ENCODE measurements at places on chromosomes 13 and 19.

DNA sequence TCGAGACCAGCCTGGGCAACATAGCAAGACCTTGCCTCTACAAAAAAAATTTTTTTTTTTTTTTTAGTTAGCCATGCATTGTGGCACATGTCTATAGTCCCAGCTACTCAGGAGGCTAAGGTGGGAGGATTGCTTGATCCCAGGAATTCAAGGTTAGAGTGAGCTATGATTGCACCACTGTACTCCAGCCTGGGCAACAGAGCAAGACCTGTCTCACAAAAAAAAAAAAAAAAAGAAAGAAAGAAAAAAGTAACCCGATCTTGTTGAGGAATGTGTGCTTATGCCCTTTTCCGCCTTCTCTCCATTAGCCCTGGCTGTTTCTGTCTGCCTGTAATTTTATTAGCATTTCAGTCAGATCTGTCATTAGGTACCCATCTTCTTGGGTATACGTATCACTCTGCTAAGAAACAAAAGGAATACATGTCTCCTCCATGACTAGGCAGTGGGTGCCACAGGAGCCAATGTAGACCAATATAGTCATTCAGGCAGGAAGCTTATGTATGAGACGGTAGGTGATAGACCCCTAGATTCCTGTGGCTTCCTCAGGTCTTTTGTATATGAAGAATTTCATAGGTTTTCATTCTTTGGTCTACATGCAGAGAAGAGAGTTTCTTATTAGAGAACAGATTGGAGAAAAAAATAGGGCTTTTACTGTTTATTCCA, 59.6 kb upstream of the NPAS1 start:
- no peak for DNase-seq

GRCh38 chr13:69389899-69390298, 717.7 kb upstream of the ATXN8OS start:
- no peak for DNase-seq

- DNase-seq: no peak
Measured at GRCh38 chr13:43529796-43530195, 257.0 kb downstream of the ENOX1 start.

DNA sequence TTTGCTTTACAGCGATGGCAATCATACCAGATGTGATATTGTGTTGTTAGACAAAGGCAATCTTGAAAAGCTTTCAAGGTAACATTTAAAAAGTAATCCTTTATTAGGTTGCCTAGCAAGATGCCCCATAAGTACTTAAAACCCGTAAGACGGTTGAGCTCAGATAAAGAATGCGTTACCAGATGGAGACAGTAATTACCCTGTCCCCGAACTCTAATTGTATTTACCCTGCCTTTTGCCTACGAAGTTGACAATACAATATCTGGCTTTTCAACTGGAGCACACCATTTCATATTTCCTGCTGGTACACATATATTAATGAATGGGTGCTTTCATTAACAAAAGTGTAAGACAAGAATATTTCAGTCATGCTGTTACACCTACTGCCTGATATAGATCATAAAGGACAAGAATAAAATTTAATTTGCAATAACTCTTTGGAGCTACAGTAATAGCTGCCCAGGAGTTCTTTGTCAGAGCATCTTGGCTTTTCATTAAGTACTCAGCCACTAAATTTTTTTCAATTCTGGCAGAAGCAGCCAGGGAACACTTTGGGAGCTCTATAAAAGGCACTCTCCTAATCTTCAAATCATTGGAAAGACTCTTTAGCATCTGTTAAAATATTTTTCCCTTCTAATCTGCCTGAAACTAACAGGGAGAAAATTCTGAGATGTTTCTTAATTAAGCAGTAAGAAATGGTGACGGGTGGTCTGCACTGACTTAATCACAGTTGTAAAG, 63.8 kb downstream of the DCT start:
- no peak for DNase-seq

GRCh38 chr13:63209330-63210017, 1793.8 kb upstream of the PCDH20 start:
- no peak for DNase-seq

DNA sequence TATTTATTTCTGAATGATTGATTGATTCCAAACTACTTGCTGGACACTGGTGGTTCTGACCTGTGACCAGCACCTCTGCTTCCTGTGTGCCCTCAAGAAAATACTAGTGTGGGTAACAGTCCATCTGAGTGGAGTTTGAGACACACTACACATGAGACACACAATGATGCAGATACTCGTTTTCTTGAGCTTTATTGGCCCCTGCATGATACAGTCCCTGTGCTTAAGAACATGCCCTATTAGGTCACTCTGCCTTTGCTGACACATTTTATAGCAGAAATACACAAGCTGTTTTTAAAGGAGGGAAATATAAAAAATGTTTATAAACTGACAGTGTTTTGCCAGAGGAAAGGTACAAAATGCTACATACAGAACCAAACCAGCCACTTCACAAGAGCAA, 126.9 kb downstream of the STK24 start:
- DNase-seq: no peak

DNA sequence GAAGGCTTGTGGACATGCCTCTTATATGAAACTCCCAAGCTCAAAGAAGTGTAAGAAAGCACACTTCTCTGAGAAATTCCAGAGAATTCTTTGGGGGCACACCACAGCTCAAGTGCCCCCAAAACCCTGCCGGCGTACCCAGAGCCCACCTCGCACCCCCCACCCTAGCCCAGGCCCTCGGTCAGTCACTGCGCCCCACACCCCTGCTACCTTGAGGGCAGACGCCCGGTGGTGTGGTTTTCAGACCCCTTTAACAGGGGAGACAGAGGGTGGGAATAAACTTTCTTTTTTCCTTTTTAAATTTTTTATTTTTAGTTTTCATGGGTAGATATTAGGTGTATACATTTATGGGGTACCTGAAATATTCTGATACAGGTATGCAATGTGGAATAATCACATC, 29.5 kb downstream of the PEPD start:
- DNase-seq: no peak

GRCh38 chr19:54517483-54517882, 14.9 kb downstream of the LAIR2 start:
- peak; percentile 54 for DNase-seq

GRCh38 chr19:2529473-2529918, 53.6 kb downstream of the GADD45B start:
- no peak for DNase-seq

- DNase-seq: no peak
Measured at GRCh38 chr19:16202320-16203255, 4.9 kb downstream of the AP1M1 start.

DNA sequence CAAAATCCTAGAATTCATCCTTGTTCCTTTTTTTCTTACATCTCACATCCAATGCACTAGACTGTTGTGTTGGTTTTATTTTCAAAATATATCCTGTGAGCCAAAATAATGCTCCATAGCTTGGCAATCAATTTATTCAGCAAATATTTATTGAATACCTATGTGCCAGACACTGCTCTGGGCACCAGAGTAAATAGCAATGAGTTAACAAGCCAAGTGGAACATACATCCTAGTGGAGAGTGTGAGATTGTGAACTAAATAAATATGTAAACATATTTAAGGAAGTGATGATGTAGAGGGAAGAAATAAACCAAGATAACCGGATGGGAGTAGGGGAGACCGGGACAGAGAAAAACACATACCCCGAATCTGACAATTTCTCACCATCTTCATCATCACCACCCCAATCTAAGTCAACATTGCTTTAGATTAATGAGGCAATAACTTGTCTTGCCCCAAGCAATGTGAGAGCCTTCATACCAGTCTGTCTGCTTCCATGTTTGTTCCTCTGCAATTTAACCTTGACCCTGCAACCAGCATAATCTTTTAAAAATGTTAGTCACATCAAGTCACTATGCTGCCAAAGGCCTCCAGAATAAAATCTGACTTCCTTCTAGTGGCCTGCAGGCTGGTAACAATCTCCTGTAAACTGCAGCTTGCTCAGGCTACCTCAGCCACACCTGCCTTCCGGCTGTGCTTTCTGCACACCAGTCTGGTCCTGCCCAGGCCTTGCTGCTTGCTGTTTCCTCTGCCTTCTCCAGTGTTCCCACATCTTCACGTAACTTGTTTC, 199.2 kb downstream of the DLEU7 start:
- DNase-seq: no peak

GRCh38 chr19:49200238-49200862, 42.8 kb downstream of the TRPM4 start:
- DNase-seq: no peak

GRCh38 chr19:51535535-51535934, 4.1 kb upstream of the SIGLEC6 start:
- no peak for DNase-seq

GRCh38 chr19:47437500-47437899, 18.2 kb upstream of the MEIS3 start:
- no peak for DNase-seq

GRCh38 chr13:45120967-45121831, 889 bp downstream of the GTF2F2 start:
- DNase-seq: no peak

DNA sequence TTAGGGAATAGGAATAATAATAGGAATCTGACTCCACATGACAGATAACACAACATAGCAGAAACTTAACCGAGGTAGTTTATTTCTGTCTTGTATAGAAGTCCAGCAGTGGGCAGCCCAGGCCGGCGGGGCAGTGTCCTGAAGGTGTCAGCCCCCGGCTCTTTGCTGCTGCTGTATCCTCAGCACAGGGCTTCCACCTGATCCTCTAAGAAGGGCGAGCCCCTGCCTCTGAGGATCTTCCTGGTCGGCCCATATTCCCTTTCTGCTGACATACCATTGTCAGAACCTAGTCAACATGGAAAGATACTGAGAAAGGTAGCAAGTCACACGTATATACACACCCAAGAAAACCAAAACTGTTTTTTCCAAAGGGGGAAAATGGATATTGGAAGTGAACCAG, 56.2 kb upstream of the GPR183 start:
- no peak for DNase-seq

GRCh38 chr13:40287428-40287827, 379.0 kb downstream of the FOXO1 start:
- DNase-seq: no peak

GRCh38 chr19:1601613-1602064, 3.6 kb downstream of the UQCR11 start:
- no peak for DNase-seq

- DNase-seq: no peak
Measured at GRCh38 chr19:55544776-55545439, 435 bp downstream of the SBK3 start.

DNA sequence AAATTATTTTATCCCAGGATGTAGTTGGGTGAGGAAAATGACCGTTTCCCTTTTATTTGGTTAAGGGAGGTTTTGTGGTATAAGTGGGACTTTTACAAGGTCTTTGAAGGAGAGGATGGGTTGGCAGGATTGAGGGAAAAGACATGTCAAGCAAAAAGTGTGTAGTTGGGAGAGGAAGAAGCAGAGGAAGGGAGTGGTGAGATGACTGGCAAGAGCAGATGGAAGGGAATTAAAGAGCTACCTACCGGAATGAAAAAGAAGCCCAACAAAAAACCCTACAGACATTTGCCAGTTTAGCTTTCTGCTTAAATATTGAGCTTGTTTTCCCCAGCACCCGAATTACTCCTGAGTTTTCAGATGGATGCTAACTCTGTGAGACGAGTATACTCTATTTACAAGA, 19.6 kb downstream of the FRY start:
- DNase-seq: no peak

DNA sequence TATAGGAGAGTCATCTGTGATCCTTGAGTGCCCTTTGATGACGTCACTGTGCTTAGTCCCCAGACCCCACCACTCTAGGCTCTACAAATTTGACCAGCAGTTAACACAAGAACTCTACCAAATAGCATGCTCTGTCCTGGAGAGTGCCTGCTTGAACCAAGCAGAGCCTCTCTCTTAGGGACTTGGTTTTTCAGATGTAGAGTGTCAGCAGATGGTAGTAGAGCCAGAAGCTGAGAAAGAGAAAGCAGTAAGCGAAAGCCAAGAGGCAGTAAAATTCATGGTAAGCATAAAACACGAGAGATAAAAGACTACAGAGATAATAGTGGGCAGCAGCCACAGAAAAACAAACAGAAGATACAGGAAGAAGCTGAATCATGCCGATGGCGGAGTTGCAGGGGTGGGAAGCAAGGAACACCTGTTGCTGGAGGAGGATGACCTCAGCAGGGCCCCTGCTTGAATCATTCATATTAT, 193.3 kb downstream of the SLC7A1 start:
- DNase-seq: no peak

- no peak for DNase-seq
Measured at GRCh38 chr13:98803111-98803561, 50.7 kb upstream of the SLC15A1 start.

DNA sequence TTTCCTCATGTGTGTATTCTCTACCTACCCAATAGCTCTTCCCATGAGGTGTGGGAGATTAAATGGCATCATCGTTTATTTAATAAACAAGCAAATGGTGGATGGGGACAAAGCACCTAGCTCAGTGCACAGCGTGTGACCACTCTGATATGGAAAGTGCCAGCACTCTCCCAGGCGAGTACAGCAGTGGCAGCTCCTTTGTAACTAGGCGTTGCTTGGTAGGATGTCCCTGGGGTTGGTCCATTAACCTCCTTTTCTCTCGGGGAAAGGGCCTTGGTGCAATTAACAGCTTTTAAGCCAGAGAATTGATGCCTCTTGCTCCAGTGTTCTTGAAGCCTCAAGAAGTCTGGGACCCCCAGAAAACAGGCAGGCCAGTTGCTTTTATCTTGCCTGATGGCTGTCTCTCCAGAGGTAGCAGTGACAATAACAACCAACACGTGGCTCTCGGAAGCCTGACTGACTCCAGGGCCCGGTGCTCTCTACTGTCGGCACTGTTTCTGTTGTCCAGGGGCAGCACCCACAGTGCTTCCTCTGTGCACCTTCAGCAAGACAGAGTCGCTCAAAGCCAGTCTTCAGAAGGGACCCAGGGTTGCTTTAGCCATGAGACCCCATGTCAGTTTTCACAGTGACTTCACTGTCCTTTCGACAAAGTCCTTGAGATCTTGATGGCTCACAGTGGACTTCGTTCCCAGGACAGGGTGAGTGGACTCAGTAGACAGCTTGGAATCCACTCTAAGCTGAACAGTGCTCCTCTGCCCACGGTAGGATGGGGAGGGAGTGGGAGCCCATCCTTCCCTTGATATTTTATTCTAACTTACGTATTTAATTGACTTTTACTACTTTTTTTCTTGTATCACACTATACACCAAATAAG, 33.9 kb upstream of the NPAS1 start:
- DNase-seq: no peak

- DNase-seq: no peak
Measured at GRCh38 chr13:46197299-46198048, 14.3 kb upstream of the LRRC63 start.

All from activated T-cell treated with anti-CD3 and anti-CD28 coated beads for 48 hours (primary cell).